NCI-H510A treated with DMSO at 0.1 percent for 48 hours (cell line): ENCODE measurements at places on chromosomes 5 and 9.

DNA sequence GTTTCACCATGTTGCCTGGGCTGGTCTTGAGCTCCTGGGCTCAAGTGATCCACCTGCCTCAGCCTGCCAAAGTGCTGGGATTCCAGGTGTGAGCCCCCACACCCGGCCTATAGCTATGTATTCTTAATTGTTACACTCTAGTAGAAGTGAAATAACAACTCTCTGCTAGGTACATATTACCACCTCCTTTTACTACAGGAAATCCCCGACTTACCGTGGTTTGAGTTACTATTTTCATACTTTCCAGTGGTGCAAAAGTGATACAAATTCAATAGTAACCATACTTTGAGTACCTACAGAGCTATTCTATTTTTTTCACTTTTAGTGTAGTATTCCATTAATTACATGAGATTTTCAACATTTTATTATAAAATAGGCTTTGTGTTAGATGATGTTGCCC is 719 bp downstream of the ARL14EPL start:
- DNase-seq: no peak

- no peak for DNase-seq
These were observed 16.5 kb upstream of the STXBP1 start for GRCh38 chr9:127595611-127596010.

DNA sequence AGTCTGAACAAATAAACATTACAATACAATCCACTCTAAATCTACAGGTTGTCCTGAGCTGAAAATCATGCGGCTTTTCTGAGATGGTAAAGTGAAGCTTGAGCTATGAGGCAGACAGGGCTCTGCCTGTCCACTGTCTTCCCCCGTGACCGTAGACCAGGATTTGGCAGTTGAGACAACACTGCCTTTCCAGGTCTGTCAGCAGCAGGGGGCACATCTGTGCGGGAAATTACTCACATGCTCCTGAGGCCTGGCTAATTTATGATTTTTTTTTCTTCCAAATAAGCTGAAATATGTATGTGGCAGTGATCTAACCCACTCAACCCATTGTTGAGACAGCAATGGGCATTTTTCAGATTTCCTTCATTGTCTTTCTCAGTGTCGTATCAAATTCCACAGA is 307.9 kb downstream of the FBXL7 start:
- DNase-seq: no peak

GRCh38 chr5:148811756-148812155 is 14.7 kb upstream of the ADRB2 start:
- DNase-seq: no peak

- no peak for DNase-seq
These were observed 14.4 kb downstream of the IL9 start for GRCh38 chr5:135881244-135881643.
